ENCODE measurements at places on chromosomes 11 and 22. TPM values are rescaled to one million over a fixed set of nuclear protein-coding genes. Genes with fewer than 3 reads are reported as not detected.

IL17REL gene
- not detected for polyA plus RNA-seq

RBMXL2 gene
- not detected for polyA plus RNA-seq

ZP1 gene
- polyA plus RNA-seq = 0.36 TPM

BTBD18 gene
- polyA plus RNA-seq = 0.15 TPM

LYVE1 gene
- polyA plus RNA-seq = 55.4 TPM

Measured in hindlimb muscle (tissue), 1 donor.